ENCODE measurements at places on chromosomes 7 and 10. TPM values are rescaled to one million over a fixed set of nuclear protein-coding genes. Genes with fewer than 3 reads are reported as not detected.

The CDK1 gene
- total RNA-seq: 45.7 TPM

The FAM237B gene
- total RNA-seq: not detected

The MNX1 gene
- not detected for total RNA-seq

The FAM25A gene
- not detected for total RNA-seq

The MIOS gene
- 24.0 TPM for total RNA-seq

The HOXA7 gene
- total RNA-seq: 5.6 TPM

The SHH gene
- total RNA-seq: 0.33 TPM

The DNAH11 gene
- 5.3 TPM for total RNA-seq

The OPALIN gene
- total RNA-seq: not detected

The CALCR gene
- not detected for total RNA-seq

The CUX1 gene
- 29.3 TPM for total RNA-seq

The MRLN gene
- total RNA-seq: not detected

The HMX2 gene
- not detected for total RNA-seq

The ELOVL3 gene
- total RNA-seq: not detected

The EIF5AL1 gene
- 1.3 TPM for total RNA-seq

The HOXA5 gene
- total RNA-seq: 13.6 TPM

The ADAM12 gene
- 0.65 TPM for total RNA-seq

The AEBP1 gene
- 8.9 TPM for total RNA-seq

The SEC31B gene
- total RNA-seq: 5.2 TPM

Data from vein endothelial cell (primary cell).